ENCODE measurements at places on chromosomes 7 and 10.
A peak's percentile ranks its signal among the peaks of the same experiment; 100 is the strongest.

GRCh38 chr10:23514321-23514720 is 75.4 kb downstream of the OTUD1 start:
- no peak for DNase-seq

DNA sequence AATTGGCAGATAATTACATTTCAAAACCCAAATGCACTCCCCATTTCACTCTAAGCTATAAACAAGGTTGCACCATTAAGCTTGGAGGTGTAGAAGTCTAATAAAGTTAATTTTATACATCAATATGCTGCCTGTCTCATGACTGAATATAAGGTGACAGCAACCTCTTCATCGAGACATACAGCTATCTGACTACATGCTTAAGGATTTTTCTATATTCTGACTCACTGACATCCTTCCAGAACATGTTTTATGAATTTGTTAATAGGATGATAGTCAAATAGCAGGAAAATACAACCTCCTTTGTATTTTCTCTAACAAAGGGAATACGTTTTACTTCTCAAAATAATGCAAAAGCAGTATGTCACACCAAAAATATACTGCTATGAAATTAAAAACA is 76.6 kb downstream of the NRBF2 start:
- no peak for DNase-seq

DNA sequence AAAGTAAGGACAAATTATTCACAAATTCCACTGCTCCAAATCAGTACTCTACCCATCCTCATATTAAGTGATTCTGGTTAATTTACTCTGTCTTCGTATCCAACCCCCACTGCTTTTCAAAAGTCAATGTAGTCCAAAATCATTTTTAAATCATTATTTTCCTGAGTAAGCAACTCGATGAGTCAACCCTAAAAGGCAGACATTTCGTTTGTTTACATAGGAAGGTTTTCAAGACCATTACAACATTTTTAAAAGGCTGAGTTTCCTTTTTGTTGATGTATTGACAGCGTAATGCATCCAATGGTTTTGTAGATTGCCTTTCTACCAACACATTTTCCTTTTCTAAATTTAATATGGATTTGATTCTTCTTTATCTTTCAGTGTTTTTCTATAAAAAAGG is 523.0 kb upstream of the ANKRD30A start:
- DNase-seq = no peak

GRCh38 chr7:158957921-158958491 is 101.6 kb downstream of the DYNC2I1 start:
- peak; percentile 3 for DNase-seq

- no peak for DNase-seq
These were observed 11.9 kb upstream of the DMTF1 start for GRCh38 chr7:87140271-87140748.

DNA sequence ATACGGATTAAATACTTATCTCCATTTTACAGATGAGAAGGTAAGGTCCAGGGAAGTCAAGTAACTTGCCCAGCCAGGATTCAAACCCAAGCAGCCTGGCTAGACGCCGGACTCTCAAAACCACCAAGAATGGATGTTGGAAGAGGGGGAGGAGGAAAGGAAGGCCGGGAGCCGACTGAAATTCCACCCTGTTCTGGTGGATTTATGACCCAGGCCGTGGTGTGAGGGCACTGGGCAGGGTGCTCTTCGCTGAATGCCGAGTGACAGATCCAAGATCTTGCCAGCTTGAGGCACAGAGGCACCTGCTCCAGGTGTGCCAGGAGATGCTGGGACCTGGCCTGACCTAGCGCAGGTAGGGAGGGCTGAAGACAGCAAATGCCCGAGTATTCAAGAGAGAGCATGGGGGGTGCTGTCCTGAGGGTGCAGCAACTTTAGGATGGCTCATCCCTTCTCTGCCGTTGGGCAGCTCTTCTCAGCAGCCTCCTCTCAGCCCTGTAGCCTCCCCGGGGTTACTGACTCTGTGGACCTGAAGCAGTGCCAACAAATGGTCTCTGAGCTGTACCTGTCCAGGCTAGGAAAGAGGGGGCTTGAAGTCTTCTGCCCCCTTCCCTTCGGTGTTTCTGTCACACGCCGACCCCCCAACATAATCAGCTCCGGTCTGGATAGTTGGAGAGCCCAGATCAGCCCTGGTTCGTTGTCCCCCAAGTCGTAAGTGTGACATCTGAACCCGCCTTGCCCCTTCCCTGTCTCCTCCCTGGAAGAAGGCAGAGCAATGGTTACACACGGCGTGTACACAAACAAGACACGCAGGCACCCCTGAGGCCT is 713 bp downstream of the LOXL4 start:
- no peak for DNase-seq

DNA sequence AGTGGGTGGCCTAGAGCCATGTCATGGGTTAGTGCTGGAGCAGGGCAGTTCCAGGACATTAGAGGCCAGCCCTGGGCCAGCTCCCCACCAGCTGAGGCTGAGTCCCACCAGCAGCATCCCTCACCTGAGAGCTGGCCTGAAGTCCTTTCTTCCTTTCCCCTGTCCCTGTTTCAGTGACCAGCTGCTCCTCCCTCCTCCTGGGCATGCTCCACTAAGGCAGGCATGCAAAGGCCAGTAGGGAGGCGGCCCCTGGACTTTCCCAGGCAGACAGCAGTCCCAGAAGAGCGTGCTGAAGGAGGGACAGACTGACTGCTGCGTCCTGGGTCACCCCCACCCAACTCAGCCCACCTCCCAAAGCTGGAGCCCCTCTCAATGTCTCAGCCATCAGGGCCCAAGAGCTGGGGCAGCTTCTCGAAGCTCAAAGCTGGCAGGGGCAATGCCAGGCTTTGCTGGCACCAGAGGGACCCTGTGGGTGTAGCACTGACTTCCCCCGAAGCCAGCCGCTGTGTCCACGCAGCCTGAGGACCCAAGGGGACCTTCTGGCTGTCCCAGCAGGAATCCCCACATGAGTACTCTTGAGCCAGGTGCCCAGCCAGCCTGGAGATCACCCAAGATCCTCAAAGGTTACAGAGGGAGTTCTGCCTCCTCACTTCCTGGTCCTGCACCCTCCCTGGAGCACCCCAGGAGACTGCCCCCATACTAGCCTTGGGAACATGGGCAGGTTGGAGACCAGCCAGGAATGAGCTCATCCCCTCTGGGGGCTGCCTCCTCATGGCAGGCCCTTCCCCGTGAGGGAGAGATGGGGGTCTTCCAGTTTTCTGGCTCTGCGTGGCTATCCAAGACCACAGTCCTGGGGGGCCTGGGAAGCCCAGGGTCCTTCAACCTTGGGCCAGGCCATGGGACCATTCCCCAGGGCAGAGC is 35.2 kb upstream of the RET start:
- DNase-seq = no peak

DNA sequence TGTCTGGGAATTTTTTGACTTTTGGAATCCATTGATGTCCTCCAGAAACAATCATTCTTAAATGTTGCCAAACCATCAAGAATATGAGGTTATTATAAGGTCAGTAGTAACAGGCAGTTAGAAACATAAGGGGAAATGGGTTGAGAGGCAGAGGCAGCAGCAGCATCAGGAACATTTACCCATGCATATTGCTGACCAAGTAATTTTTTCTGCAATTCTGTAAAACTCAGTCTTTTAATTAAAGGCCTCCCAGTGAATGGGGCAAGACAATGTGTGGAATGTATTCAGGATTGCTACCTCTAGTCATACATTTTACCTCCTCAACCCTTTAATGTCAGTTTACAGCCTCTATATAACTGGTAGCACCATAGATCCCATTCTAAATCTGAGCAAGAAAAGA is 66.5 kb upstream of the SKAP2 start:
- no peak for DNase-seq

DNA sequence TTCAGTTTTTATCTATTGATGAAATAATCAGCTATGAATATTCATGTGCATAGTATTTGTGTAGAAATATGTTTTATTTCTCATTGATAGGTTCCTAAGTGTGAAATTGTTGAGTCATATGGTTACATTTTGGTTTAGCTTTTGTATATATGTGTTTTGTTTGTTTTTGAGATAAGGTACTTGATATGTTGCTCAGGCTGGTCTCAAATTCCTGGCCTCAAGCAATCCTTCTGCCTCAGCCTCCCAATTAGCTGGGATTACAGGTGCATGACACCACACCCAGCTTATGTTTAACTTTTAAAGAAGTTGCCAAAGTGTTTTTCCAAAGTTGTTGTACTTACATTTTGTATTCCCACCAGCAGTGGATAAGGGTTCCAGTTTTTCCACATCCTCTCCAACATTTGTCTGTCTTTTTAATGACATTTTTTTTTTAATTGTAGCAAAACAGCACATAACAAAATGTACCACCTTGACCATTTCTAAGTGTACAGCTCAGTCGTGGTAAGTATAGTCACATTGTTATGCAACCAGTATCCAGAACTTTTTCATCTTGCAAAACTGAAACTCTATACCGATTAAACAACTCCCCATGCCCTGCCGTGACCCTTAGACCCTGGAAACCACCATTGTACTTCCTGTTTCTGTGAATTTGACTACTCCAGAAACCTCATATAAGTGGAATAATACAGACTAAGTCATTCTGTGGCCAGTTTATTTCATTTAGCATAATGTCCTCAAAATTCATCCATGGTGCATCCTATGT is 12.6 kb upstream of the UBE2D1 start:
- DNase-seq = no peak

DNA sequence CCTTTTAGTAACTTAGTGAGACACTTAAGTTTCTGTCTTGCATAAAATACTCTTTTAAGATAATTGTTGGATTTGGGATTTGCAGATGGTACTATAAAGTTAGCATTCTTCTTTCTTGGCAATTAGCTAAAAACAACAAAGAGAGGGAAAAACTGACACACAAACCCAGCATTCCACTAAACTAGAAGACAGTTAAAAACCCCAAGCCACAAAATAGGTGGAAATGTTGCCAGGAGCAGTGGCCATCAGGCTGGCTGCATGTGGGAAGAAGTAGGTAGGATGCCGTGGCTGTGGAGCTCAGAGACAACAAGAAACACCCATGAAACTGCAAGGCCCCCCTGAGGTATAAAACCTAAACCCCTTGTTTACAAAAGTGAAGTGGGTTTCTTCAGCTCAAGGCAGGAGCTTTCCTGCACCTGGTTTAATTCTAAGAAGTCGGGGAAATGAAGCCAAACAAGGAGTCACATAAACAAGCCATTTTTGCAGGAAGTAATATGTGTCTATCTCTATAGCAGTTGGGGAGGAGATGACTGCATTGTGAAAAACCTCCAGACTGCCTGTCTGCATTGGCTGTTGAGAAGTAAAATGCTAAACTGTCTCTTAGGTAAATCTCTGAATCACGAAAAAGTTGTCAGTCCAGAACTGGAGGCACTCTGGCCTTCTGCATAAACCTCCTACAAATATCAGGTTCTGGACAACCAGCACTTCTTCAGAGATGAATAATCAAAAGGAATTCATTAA is 9.5 kb downstream of the RAB18 start:
- no peak for DNase-seq

DNA sequence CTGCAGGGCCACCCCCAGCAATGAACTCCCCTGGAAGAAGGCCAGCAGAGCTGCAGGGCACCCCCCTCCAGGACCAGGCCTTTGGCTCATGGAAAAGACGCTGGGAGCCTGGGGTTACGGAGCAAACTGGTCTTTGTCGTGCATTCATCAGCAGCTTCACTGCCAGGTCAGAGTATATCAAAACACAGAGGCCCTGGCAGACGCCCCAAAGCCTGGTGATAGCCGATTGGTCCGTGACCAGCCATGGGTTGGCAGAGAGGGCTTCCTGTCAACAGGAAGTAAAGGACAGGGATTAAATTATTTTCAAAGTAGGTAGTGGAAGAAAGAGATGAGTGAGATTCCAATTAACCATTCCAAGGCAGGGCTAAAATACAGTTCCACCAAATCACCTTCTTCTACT is 9.0 kb downstream of the PRKAG2 start:
- DNase-seq = no peak

DNA sequence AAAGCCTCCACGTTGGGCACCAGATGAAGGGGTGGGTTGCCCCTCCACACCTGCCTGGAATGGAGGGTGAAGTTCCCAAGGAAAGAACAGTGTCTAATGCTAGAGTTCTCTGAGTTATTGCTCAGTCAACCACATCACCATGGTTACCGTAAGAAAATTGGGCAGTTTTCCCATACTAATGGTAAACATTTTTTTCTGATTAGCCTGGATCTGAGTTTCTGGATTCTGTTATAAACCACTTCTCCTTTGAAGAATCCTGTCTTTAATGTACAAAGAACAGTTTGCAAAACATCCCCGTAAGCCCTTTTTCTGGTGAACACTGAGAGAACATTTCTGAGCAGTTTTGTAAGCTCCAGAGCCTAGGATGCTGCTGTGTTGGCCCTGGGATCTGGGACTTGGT is 45.5 kb downstream of the ABCC2 start:
- no peak for DNase-seq

GRCh38 chr10:33142295-33142694 is 184.3 kb upstream of the ITGB1 start:
- no peak for DNase-seq

DNA sequence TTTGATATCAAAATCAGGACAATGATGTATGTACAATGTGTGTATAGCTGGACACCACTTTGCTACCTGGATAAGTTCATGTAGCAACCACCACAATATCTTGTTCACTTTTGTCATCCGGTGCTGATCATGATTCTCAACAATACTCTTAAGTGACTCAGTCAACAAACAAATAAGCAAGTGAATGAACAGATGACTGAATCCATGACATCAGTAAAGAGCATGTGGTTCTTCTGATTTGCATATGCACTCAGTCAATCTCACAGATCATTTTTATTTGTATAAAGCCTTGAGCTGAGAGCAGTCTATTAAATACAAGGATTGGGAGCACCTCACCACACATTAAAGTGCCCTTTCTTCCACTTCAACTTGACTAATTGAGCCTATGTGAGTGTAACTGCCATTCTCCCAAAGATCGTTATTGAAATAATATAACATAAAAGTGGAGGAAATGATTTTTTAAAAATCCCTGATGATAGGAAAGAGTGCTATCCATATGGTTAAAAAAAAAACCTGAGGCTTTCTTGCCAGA is 69.5 kb downstream of the NPSR1 start:
- no peak for DNase-seq

DNA sequence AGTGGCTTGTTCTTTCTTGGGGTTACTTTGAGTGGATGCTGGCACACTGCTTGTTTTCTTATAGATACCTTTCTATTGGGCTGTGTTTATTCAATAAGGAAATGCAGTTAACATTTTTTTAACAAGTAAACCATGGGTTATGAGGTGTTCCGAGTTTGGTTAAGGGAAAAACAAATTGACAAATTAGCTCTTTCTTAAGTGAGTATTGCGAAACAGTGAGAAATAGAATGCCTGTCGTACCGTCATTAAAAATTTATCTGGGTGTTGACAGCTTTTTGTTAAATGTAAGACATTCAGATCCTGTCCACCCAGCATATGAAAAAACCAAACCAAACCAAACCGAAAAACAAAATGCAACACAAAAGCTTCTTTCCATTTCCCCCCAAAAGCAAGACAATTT is 6.2 kb downstream of the CUX1 start:
- DNase-seq = no peak

- no peak for DNase-seq
These were observed 157.0 kb downstream of the TPST1 start for GRCh38 chr7:66362136-66362535.

- DNase-seq = no peak
These were observed 134.9 kb downstream of the CAMK1D start for GRCh38 chr10:12484002-12484918.

GRCh38 chr7:94303118-94303517 is 91.6 kb upstream of the COL1A2 start:
- no peak for DNase-seq

All from stimulated activated naive CD4-positive, alpha-beta T cell treated with Interleukin-2 at 50 U/mL for 16 hours (primary cell).